ENCODE measurements at places on chromosomes 11 and 22.

DNA sequence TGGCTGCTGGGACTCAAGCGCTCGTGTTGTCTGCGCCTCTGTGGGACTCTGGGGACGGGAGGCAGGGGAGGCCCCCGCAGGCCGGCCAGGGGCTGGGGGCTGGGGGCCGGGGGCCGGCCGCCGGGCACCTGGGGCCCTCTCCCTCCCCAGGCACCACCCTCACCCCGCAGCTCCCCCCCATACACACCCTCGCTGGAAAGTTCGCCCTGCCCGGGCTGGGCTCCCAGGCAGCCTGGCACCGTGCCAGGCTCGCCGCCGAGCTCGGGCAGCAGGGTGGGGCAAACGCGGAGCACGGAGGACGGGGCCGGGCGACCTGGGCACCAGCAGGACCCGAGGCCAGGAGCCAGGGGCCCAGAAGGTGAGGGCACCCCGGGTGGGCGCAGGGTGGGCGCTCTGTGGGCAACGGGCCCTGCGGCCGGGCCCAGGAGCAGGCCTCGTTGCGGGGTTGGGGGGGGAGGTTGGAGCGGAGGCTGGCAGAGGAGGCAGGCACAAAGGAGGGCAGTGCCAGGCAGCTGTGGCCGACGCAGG is 76.7 kb upstream of the WNT7B start:
- ATAC-seq, result peak; percentile 58

DNA sequence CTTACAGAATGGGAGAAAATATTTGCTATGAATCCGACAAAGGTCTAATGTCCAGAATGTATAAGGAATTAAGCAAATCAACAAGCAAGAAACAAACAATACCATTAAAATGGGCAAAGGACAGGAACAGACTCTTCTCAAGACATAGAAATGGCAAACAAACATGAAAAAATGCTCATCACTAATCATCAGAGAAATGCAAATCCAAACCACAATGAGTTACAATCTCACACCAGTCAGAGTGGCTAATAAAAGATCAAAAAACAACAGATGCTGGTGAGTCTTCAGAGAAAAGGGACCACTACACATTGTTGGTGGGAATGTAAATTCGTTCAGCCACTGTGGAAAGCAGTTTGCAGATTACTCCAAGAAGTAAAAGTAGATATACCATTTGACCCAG is 382.0 kb upstream of the ANO3 start:
- ATAC-seq, result no peak

- no peak for ATAC-seq
Measured at GRCh38 chr11:126308271-126308671, 4.4 kb downstream of the DCPS start.

DNA sequence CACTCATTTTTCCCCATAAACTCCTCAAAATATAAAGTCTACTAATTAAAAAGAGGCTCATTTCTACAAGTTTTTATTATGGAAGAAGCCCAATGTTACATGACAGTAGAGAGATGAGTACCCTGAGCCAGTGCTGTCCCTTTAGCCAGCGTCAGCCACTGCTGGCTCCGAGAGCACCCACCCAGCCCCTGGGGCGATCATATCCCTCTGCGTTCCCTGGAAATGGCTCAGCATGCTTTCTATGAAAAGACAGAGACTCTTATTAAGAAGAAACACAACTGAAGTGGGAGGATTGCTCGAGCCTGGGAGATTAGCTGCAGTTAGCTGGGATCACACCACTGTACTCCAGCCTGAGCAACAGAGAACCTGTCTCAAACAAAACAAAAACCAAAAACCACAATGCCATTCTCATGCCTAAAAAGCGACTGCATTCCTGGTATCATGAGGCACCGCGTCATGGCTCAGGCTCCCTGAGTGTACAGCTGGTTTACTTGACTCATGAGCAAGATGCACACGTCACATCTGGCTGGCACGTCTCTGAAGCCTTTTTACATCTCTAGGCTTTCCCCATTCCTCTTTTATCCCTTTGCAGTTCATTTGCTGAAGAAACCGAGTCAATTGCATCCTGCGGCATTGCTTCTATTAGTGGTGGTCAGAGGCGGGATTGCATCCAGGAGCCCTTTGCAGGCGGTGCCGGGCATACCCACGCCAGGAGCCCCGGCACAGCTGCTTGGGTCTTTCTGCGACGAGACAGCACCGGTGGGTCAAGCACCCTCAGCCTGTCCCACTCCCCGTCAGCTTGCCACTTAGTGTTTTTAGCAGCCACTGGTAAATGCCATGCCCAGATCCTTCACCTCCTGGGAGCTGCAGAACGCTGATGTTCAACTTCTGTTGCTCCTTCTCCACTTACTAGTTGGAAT is 119.9 kb downstream of the CTTN start:
- no peak for ATAC-seq

DNA sequence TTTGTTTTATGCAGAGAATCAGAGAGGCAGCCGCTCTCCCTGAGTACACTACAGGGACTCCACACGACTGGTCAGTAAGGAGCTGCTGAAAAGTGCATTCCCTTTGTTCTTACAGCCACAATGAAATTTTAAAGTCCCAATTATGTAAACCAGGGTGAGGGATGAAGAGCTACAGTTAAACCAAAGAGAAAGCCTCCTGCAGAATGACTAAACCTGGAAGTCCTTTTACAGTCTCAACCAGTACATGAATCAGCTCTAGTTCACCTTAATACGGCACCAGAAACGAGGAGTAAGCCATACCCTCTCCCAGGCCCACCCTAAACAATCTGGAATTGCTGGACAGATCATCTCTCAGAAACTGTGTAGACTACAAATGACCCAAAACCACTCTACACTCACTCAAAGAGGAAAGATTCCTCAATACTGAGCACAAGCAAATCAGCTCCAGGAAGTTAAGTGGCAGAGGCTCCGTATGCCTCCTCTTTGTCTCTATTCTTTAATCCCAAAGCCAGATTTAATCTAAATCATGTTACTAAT is 113.1 kb downstream of the RBFOX2 start:
- peak; percentile 62 for ATAC-seq

GRCh38 chr11:3245071-3245470 is 12.9 kb upstream of the MRGPRE start:
- ATAC-seq, result no peak

DNA sequence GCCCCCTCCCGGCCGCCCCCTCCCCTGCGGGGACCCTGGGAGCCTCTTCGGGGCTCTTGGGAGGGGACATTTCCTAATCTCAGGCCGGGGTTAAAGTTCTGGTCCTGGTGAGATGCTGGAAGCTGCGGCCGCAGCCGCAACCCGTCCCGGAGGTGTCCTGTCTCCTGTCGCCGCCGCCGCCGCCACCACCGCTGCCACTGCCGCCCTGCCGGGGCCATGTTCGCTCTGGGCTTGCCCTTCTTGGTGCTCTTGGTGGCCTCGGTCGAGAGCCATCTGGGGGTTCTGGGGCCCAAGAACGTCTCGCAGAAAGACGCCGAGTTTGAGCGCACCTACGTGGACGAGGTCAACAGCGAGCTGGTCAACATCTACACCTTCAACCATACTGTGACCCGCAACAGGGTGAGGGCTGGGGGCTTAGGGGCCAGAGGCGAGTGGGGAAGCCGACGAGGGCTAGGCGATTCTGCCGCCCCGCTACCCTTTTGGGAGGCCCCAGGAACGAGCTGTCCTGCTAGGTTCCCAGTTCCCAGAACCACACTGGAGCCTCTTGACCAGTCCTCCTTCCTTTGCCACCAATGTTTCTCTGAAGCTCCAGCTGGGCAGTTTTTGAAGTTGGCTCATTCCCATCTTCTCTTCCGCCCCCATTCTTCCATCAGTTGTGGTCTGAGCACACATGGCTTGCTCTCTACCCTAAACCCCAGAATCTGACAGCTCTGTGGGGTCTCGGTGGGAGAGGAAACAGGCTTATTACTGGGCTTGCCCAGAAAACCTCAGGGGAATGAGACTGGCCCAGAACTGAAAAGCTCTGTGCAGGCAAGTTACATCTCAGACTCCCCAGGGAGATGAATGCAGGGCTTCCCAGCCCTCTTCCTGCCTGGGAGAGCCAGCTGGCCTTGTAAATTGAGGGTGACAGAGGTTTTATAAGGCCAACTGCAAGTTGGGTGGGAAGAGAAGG is 781 bp downstream of the SIDT2 start:
- ATAC-seq, result peak; percentile 47

- no peak for ATAC-seq
Measured at GRCh38 chr11:46972821-46973220, 36.3 kb downstream of the CSTPP1 start.

DNA sequence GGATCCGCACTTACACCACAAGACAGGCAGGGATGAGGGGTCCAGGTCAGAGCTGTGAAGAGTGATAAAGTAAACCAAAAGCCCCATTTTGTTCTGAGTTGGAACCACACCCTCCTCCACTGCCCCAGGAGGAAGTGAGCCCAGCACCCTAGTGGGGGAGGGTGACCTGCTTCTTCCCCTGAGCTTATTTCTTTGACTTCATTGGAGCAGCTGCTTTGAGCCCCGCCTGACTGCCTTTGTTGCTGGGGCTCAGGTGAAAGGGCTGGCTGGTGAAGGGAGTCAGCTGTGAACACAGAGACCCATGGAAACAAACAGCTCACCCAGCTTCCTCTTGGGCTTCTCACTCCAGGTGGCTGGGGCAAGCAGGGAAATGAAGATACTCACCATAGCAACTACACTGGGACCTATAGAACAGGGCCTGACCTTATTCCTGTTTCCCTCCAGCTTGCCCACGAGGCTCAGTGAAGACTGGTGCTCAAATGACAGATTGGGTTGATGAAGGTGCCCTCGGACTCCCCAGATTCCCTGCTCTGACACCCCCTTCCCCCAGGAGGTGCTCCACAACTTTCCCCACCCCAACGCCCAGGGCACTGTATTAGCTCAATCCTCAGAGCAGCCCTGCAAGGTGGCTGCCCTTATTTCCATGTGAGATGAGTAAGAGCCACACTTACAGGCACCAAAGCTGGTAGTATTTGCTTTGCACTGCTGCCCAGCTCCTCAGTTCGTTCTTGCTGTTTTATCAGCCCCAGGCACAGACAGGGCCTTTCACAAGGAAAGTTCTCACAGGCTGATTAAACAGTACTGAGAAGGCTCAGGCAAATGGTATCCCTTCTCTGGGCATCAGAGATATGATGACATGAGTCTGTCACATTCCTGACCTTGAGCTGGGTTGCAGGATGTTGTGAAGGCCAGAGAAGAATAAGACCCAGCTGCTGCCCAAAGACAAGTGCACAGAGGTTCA is 2.4 kb downstream of the UCP2 start:
- ATAC-seq, result no peak

DNA sequence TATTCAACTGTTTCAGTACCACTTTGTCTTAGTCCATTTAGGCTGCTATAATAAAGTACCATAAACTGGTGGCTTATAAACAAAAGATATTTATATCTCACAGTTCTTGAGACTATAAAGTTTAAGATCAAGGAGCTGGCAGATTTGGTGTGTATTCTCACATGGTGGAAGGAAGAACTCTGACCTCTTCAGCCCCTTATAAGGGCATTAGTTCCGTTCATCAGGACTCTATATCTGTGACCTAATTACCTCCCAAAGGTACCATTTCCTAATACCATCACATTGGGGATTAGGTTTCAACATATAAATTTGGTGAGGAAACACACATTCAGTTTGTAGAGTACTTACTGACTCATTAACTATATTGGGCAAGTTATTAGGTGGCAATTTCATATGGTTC is 10.7 kb upstream of the ARL14EP start:
- ATAC-seq, result no peak

GRCh38 chr22:19111584-19111983 is 10.6 kb downstream of the DGCR2 start:
- ATAC-seq, result no peak

- ATAC-seq, result no peak
Measured at GRCh38 chr11:108392353-108392752, 75.0 kb downstream of the C11orf65 start.

DNA sequence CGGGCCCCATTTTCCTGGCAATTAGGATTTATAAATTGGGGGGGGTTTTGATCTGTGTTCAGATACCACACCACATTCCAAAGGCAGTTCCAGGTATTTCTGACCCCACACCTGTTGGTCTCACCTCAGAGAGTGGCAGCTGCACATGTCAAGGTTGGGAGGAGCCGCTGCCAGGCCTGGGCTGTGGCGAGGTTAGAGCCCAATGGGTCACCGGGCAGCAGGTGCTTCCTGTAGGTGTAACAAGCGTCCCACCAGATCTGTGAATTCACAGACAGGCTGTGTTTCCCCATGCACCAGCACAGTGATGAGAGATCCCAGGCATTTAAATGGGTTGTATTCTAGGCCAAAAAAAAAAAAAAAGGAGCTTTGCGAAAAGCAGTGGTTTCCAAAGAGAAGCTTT is 58.6 kb downstream of the CABIN1 start:
- no peak for ATAC-seq

DNA sequence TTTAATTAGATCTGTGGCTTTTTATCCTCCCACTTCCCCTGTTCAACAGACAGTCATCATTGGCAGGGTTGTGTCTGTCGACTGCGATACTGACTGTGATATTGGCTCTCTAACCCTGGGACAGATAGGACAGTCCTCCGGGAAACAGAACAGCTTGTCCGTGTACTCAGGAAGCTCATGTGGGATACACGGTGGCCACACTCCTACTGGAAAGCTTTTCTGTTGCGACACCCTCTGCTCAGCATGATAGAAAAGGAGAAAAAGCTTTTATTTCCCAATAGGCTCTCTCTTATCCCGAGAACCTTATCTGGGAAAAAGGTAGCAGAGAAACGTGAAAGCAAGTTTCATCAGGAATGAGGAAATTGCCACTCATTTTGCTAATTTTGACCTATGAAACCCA is 60.4 kb upstream of the HSPA8 start:
- ATAC-seq, result peak; percentile 28

DNA sequence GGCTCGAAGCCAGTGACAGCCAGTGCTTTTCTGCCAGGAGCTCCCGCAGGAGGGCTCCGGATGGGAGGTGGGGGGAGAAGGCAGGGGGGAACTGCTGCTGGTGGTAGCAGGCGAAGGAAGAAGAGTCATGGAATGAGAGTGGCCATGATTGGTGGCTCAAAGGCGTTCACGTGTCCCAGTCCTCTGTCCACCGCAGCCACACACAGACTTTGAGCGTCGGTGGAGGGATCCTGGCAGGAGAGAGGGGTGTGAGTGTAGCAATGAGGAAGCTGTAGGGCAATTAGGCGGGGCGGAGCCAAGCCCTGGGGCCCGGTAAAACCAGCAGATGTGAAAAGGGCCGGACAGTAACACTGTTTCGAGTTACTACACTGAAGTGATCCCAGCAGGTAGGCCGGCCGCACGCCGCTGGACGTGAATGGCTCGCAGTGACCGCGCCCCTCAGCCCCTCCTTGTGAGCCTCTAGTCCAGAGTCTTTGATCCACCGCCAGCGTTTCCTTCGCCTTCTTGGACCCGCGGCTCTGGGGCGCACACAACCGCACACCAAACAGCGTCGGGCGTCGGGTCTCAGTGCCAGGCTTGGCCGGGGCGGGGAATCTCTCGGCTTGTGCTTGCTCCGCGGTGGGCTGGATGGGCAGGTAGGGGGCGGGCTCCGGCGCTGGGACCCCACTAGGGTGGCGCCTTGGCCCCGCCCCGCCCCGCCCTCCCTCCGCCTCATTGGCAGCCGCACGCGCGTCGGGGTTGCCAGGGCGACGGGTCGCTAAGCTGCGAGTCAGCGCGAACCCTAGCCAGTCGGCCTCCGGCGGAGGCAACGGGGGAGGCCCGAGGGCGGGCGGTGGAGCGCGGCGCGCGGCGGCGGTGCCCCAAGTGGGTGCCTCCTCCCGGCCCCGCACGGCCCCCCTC is at the start of gene LRRC10B:
LRRC10B (plus strand) TSS at position 788 of the 900 bp plus-strand sequence. CDS start 250 bp downstream, outside the sequence.
- no peak for ATAC-seq

All from SK-N-SH treated with all-trans-retinoic acid at 6 μM for 48 hours (cell line).